Spinal cord (tissue), 10 donors: ENCODE measurements at places on chromosomes 7 and 10. TPM values are rescaled to one million over a fixed set of nuclear protein-coding genes. Genes with fewer than 3 reads are reported as not detected.

Gene OR13A1
- 0.32 TPM for polyA plus RNA-seq

Gene THSD7A
- 15.7 TPM for polyA plus RNA-seq

Gene OTUD1
- polyA plus RNA-seq, result 12.4 TPM

Gene PLA2G12B
- polyA plus RNA-seq, result 0.18 TPM

GRCh38 chr10:61986382-61986781, 84.9 kb downstream of the ARID5B start:
- DNase-seq, result no peak

DNA sequence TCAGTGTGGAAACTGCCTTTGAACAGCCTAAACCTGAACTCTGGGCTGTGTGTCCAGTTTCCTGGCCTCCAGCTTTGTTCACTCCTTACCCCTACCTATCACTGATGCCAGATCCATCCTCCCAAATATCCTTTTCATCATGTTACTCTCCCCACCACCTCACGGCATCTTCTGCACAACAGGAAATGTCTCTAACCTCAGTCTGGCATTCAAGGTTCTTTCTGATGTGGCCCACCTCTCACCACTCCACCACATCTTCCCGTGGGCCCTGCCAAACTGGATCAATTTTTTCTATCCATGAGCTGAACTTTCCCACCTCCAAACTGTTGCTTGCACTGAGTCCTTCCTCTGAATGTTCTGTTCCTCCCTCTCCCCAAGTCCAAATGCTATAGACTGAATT, 35.8 kb upstream of the MAP3K8 start:
- DNase-seq, result no peak

DNA sequence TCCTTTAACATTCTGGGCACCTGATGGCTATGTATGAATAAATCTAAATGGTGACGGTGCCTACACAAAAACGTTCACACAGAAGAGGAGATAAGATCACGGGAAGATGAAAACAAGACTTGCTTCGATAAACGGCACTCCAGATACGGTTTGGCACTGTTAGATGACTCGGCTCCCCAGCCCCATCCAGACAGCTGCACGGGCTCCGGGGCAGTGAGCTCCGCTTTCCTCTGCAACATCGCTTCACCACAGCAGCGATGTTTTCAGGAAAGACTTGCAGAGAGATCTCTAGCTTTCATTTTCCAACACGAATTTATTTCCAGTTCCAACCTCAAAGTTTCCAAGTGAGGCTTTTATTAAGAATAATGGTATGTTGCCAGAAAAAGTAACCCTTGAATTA, 132.1 kb downstream of the KLF6 start:
- DNase-seq, result no peak

DNA sequence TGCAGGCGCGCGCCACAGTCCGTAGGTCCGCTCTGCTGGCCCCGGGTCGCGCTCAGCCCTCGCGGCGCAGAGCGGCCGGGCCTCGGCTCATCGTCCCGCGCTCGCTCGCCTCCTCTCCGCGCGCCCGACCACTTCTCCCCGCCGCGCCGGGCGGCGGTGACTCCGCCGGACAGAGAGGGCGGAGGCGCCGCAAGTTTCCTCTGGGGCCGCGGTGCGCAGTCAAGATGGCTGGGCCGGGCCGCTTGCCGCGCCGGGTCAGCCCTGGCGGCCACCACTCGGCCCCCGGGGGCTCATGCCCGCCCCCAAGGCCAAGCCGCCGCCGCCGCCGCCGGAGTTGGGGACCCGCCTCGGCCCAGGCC, 441 bp downstream of the FZD8 start:
- DNase-seq, result no peak

GRCh38 chr10:33327751-33328150, 6.7 kb downstream of the NRP1 start:
- no peak for DNase-seq

GRCh38 chr7:91291902-91292301, 27.7 kb downstream of the FZD1 start:
- DNase-seq, result no peak
